ENCODE measurements at places on chromosomes 6 and 20. TPM values are rescaled to one million over a fixed set of nuclear protein-coding genes. Genes with fewer than 3 reads are reported as not detected.

The GLP1R gene
- not detected for total RNA-seq

The PTPN1 gene
- total RNA-seq: 65.9 TPM

The LRRC73 gene
- total RNA-seq: 0.33 TPM

The DOK5 gene
- not detected for total RNA-seq

The RCAN2 gene
- total RNA-seq: 0.53 TPM

The ATP6V1G2 gene
- 4.5 TPM for total RNA-seq

The PSORS1C1 gene
- total RNA-seq: not detected

The CGAS gene
- 26.6 TPM for total RNA-seq

The RBPJL gene
- total RNA-seq: not detected

The HLA-DPB1 gene
- 44.7 TPM for total RNA-seq

The SAMD5 gene
- total RNA-seq: not detected

The SPAG4 gene
- total RNA-seq: 5.7 TPM

The TP53TG5 gene
- total RNA-seq: not detected

The MRPS26 gene
- 30.4 TPM for total RNA-seq

The NR2E1 gene
- total RNA-seq: not detected

The SYNJ2 gene
- 32.1 TPM for total RNA-seq

The NDUFAF4 gene
- total RNA-seq: 30.0 TPM

The SNX3 gene
- total RNA-seq: 92.5 TPM

The MAPK14 gene
- total RNA-seq: 62.2 TPM

The MEP1A gene
- total RNA-seq: not detected

The LY6G5C gene
- 3.5 TPM for total RNA-seq

The PHF3 gene
- total RNA-seq: 69.5 TPM

The TCF19 gene
- 83.3 TPM for total RNA-seq

The PAX1 gene
- not detected for total RNA-seq

The HLA-DQA1 gene
- total RNA-seq: 4.6 TPM

The SNX14 gene
- total RNA-seq: 67.5 TPM

The FOXQ1 gene
- not detected for total RNA-seq

Measured in activated naive CD8-positive, alpha-beta T cell treated with anti-CD3 and anti-CD28 coated beads, Interleukin-2, amount 10 ng/mL, durations not matched to agents 7 days and 5 days (primary cell).